ENCODE measurements at places on chromosomes 4 and X.
A peak's percentile ranks its signal among the peaks of the same experiment; 100 is the strongest.

GRCh38 chr4:105496899-105497298, 23.0 kb upstream of the PPA2 start:
- no peak for DNase-seq

DNA sequence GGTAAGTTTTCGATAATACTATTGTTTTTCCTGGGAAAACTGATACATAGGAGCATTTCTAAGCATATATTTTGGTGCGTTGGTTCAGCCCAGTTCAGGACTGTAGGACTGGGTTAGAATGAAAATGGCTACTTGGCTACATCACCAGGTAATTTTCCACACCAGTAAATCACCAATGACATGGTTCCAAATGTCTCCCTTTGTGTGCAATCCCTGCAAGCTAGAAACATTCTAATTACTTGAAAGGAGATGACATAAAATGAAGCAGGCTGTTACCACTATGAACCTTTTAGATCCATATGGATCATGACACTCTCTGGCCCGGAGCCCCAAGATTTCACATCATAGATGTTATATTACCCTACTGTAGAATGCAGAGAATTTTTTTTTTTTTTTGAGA, 577.4 kb upstream of the FTHL17 start:
- no peak for DNase-seq

- DNase-seq: peak; percentile 76
Measured at GRCh38 chrX:132092439-132093065, 35.3 kb downstream of the FRMD7 start.

GRCh38 chr4:183300070-183300469, 20.0 kb downstream of the CLDN22 start:
- no peak for DNase-seq

GRCh38 chr4:53886090-53886489, 178.3 kb downstream of the CHIC2 start:
- no peak for DNase-seq

- peak; percentile 87 for DNase-seq
Measured at GRCh38 chrX:86148024-86148511, at the start of gene DACH2. DACH2 (plus strand) TSS chrX:86148451.

GRCh38 chr4:169052594-169052945, 42.5 kb upstream of the CBR4 start:
- no peak for DNase-seq

DNA sequence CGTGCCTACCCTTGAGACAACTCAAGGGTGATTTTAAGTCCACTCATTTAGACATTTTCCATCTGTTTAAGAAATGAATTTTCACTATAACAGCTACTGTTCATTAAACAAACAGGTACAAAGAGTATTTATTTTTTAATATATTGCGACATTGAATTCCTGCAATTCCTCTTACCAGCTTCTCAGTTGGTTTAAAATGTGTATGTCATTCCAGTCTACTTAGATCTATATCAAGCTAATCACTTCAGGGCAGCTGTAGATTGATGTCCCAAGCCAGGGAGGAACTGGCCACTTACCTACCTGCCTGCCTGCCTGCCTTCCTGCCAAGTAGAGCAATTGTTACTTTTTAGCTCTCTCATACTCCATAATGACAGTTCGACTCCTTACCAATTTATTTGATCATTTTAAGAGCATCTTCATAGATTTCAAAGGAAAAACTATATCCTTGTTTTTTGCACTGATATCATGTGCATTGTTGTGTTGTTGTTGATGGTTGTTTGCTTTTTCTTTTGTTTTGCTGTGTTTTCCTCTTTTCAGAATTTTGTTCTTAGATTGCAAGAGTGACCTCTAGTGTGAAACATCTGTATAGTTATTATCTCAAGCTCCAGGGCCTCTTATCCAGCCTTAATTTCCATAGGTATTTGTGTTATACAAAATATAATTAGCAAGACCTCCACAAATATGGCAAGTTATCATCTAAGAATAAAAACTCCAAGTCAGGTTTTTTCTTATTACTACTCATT, 120.9 kb upstream of the NRK start:
- peak; percentile 3 for DNase-seq

GRCh38 chrX:13087322-13088155, 43.1 kb upstream of the FAM9C start:
- DNase-seq: no peak

DNA sequence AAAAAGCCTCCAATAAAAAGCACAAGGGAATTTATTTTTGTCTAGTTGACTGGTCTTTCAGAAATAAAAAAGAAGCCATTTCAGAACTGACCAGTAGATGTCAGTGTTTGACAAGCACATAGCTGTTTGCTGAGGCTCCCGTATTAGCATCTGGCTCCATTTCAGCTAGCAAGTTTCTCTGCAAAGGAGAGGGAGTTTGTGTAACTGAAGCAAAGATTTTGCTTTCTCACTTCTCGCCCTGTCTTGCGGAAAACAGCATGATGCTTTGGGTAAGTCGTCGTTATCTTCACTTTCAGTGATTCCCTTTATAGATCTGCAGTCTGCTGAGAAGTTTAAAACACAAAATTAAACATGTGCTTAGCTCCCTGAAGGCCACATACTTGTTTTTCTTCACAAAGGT, 85.5 kb downstream of the CT47B1 start:
- DNase-seq: peak; percentile 52

GRCh38 chrX:130560544-130560943, 158.8 kb downstream of the RBMX2 start:
- DNase-seq: no peak

DNA sequence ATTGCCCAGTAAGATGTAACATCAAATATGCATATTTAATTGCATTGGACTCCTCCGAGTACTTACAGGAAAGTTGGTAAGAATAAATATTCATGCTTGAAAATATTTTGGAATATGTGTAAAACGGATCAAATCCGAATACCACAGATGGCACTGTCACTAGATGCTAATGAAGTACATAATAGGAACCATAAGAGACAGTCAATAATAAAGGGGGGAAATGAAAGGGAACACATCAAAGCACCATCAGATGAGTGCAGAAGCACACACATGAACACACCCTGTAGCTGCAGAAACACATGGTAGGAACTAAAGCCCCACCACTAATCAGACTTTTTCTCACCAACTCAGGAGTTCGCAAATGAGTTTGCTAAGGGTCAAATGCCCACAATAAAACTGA, 52.2 kb upstream of the PAGE5 start:
- DNase-seq: no peak

DNA sequence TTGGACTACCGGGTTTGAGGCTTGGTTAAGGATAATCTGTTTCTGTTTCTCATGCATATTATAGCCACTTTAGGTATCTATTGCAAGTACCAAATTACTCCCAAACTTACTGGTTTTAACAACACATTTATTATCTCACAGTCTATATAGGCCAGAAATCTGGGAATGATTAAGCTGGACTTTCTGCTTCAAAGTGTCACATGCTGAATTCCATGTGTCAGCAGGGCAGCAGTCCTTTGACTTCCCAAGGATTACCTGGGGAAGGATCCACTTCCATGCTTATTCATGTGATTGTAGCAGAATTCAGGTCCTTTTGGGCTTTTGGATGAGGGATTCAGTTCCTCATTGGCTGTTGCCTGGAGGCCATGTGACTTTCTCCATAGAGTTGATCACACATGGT, 349.0 kb upstream of the TRAM1L1 start:
- no peak for DNase-seq

GRCh38 chrX:15854712-15855567, at the start of gene AP1S2:
AP1S2 (minus strand) TSS chrX:15854813; CDS start chrX:15852524, 2,289 bp downstream.
- DNase-seq: peak; percentile 97

DNA sequence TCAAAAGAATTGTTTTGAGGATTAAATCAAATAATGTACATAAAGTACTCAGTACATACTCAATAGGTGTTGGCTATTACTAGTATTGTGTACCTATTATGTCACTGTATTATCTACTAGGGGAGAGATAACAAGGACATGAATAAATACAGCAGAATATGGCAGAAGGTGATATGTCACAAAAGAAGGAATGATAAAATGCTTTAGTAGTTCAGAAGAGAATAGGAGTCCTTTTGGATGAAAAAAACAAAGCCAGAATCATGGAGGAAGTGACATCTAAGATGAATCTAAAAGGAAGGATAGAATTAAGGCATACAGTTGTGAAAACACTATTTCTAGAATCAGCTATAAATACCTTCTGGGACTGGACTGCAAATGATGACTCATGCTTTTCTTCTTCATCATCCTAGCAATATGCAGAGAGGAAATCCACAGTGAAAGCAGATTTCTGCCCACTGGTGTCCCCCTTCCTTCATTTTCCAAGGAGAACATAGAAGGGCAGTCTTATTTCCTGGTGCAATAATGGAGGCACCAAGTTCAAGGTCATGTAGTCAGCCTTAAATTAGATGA, 98.7 kb downstream of the GLUD2 start:
- DNase-seq: no peak

- no peak for DNase-seq
Measured at GRCh38 chr4:24674279-24674678, 89.9 kb upstream of the DHX15 start.

DNA sequence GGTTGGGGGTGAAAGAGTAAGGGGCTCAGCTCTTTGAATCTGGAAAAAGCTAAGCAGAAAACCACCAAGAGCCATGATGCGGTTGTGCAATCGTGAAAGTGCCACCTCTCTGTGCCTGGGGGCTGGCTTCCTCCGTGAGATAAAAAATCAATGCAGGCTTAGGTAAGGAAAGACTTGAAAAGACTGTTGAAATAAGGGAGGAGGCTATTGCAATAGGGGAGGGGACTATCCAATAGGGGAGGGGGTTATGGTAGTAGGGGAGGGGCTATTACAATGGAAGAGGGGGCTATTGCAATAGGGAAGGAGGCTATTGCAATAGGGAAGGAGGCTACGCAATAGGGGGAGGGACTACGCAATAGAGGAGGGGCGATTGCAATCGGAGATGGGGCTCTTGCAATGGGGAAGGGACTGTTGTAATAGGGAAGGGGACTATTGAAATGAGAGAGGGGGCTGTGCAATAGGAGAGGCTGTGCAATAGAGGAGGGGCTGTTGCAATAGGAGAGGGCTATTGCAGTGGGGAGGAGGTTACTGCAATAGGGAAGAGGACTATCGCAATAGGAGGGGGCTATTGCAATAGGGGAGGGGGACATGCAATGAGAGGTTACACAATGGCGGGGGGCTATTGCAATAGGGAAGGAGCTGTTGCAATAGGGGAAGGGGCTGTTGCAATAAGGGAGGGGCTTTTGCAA, 162.3 kb upstream of the PSAPL1 start:
- no peak for DNase-seq

DNA sequence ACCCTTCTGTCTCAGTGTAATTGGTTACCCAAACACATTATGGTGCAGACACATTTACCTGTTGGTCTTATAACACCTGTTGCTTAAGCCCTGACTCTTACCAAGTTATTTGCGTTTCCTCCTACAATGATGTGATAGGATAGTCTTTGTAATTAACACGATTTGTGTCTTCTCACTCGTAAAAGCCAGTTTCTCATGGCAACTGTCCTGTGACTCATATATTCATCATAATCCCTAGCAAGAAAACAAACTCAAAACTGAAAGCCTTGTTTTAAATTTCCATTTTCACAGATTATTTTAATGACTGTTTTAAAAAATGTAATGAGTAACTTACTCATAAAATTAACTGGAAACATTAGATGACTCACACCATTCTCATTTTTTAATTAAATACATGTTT, 495.2 kb downstream of the NLGN4X start:
- no peak for DNase-seq

GRCh38 chrX:45852884-45853283, 652.2 kb upstream of the DIPK2B start:
- DNase-seq: no peak

DNA sequence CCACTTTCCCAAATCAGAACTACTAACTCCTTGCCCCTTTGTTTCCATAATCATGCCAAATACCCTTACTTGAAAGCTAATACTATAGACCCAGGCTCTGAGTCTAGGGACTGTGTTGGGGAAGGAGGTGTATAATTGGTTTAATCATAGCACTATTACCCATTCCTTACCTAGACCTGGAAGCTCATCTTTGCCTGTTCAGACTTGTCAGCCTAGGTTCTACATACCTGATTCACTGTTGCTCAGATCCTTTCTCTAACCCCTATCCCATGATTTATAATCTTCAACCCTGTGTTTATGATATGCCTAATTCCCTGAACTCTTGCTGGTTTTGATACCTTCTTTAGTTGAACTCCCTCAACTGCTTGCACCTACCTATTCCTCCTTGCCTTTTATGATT, 123.1 kb upstream of the GRIA3 start:
- DNase-seq: no peak

DNA sequence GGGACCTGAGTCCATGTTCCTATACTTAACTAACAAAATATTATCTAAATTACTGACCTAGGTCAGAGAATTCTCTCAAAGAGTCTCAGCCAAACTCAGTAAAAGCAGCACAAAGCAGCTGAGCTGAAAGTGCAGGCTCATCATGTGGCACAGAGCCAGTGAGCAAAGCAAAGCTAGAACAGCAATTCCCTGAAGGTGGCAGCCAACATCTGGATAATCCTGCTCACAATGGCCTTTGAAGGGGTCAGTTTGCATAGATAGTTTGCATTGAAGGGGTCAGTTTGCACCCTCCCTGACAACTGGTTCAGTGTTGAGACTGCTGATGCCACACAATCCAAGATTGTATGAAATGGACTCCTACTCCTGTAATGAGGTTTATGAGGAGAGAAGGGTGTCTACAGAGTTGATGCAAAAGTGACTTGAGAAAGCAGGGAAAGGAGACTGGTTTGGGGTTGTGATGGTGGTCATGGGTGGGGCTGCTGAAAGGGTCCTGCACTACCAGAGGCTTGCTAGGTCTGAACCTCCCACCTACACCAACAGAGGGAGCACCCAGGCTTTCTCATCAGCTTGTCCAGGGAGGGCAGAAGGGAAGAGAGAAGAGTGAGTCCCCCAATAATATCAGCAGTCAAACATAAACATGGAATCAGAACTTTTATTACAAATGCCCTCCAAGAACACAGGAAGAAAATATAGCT, 39.7 kb downstream of the TRIM61 start:
- DNase-seq: peak; percentile 46

- no peak for DNase-seq
Measured at GRCh38 chrX:136200466-136200865, 50.7 kb downstream of the MAP7D3 start.

DNA sequence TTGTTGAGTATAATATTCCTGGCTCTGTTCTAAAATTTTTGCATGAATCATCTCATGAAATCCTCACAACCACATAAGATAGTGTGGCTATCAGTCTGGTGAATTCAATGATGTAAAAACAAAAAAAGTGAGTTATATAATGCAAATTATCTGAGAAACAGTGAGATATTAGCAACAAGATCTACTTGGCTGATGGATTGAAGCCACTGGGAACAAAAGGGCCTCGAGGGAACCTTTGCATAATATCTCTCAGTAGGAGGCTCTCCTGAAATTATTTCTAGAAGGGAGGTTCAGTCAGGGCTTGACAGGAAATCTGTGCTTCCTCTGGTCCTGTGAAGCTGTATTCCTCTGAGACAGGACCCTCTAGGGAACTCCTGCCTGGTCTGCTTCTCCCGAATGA, 30.1 kb upstream of the NUP54 start:
- DNase-seq: no peak

GRCh38 chr4:179586460-179586859, 2144.2 kb upstream of the AGA start:
- no peak for DNase-seq

DNA sequence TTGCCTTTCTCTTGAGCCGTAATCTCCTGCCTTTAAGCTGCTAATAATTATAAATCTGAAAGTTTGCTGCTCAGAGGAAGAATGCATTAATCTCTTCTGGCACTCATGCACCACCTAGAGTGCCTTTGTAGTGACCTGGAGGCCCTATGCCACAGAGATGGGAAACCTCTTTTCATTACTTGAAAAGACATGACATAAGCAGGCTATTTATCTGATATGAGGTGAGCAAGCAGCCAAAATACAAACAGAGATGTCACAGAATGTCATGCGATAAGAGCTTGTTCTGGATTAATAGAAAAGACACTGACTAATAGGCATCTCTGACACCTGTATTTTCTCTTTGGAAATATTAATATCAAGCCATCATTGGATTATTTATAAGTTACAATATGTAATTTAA, 42.3 kb downstream of the GABRB1 start:
- DNase-seq: no peak
